ENCODE measurements at places on chromosomes 7 and 10.
A peak's percentile ranks its signal among the peaks of the same experiment; 100 is the strongest.

GRCh38 chr10:19819419-19820033 is 3.3 kb downstream of the PLXDC2 start:
- peak; percentile 55 for DNase-seq

DNA sequence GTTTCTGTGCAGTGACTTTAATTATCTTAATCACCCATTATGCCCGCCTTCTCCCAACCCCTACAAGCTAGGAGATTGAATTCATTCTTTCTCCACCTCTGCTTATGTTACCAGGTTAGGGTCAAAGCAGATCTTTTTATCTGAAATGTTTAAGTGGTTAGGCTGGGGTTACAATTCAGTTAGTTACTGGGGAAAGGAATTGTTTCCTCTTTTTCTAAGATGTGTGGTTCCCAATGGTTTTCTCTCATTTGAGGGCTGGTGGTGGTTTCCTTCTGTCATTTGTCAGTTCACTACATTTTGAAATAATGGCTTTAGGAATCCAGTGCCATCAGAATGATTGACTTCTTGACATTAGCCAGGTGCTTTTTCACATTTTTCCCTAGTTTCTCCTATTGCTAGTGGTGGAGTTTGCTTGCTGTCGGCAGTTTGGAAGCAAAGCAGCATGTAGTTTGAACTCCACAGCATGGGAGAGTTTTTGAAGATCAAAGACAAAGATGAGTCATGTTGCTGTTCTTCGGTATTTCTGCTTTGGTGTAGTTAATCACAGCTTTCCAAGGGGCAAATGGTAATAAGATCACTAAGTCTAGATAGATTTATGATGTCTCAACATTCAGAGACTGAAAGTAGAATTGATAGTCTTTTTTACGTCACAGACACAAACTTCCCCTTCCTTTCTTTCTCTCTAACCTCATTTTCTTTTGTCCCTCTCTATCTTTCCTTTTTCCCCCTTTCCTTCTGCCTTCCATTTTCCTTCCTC is 168.2 kb downstream of the SND1 start:
- peak; percentile 62 for DNase-seq

DNA sequence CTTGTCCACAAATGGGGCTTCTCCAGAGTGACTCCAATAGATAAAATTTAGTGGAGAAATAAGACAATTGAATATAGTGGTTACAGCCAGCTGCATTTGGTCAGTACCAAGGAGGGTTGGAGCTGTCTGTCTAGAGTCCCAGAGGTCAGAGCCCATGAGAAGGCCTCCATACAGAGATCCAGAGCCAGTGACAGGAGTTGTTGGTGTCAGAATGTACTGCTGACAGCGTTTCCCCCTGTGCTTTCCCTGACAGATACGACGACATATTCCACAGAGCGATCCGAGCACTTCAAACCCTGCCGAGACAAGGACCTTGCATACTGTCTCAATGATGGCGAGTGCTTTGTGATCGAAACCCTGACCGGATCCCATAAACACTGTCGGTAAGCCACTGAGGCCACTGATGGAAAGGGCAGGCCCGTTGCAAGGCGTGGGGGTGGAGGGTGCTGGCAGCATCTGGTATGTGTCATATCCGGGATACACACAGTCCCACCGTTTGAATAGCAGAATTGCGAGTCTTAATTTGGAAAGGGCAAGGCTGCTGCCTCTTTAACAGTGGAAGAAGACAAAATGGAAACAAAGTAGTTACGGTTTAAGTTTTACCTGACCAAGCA is 483.6 kb downstream of the NRG3 start:
- DNase-seq = no peak

DNA sequence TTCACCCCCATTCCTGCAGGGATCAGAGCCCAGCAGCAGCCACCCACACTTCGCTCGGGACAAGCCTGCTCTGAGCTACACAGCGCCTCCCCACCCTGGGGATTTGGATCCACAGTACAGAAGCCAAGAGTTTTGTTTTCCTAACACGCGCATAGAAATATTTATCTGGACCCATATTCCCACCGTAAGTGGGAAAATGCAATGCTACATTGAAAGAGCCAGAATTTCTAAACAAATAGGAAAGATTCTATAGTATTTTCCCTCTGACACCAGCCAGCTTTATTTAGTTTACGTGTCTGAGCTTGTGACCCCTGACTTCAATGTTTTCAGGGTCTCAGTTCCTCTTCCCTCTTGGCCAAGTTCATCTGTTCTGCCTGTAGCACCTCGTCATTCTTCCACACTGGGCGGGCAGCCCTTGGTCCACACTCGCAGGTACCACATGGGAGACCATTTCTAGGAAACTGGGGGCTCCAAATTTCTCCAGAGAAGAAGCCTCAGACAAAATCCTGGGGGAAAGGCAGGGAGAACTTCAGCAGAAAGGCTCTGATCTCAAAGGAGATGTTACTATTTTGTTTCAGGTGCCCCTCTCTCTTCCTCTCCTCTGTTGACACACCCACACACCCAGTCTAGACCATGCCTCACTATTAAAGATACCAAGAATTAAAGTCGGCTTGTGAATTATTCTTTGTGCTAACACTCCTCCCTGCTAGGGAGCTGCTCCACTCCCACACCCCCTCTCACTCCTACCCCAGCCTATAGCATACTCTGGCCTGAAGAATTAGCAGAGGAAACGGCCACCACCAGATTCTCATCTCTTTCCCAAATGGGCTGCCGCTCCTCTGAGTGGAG is 116.0 kb upstream of the PCGF5 start:
- no peak for DNase-seq

DNA sequence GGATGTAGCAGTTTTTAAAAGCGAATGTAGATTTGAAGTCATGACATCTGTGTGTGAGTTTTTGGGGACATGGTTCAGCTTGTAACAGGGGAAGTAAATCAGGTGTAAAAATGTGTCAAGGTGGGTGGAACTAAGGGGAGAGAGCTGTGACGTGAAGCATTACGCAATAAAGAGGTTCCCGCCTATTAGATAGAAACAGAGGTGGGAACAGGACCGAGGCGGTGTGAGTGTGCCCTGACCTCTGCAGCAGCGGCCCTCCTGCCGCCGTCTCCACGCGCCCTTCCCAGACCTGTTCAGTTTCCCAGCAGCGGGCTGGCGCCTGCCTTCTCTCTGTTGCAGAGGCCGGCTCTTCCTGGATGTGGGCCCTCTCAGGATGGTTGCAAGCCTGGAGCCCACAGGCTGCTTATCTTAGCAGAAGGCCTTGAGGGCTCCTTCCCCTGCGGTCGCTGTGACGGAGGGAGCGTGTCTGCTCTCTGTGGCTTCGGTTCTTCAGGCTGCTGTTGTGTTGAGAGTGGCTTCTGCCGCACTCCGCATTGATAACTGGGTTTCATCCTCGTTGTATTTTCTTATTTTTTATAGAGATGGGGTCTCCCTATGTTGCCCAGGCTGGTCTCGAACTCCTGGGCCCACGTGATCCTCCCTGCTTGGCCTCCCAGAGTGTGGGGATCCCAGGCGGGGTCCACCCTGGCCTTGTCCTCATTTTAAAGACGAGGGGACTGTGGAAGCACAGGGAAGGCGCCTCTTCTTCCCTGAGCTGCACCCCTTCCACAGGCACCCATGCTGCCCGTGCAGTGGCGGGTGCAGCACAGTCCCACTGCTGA is 65.0 kb downstream of the DNAJB6 start:
- DNase-seq = no peak

DNA sequence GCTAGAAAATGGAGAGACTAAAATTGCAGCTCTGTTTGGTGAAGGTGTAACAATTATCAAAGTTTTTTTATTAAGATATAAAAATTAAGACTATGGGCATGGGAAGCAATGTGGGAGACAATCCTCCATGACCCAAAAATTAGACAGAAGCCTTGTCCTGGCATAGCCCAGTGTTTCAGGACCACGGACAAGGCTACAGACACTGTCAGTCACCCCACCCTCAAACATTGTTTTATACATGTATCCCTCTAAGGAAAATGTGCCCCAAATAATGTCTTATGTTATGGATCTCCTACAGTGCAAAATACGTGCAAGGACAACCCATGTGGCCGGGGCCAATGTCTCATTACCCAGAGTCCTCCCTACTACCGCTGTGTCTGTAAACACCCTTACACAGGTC is 24.0 kb downstream of the HABP2 start:
- peak; percentile 8 for DNase-seq

GRCh38 chr7:80412842-80413241 is 99.0 kb downstream of the GNAT3 start:
- no peak for DNase-seq

DNA sequence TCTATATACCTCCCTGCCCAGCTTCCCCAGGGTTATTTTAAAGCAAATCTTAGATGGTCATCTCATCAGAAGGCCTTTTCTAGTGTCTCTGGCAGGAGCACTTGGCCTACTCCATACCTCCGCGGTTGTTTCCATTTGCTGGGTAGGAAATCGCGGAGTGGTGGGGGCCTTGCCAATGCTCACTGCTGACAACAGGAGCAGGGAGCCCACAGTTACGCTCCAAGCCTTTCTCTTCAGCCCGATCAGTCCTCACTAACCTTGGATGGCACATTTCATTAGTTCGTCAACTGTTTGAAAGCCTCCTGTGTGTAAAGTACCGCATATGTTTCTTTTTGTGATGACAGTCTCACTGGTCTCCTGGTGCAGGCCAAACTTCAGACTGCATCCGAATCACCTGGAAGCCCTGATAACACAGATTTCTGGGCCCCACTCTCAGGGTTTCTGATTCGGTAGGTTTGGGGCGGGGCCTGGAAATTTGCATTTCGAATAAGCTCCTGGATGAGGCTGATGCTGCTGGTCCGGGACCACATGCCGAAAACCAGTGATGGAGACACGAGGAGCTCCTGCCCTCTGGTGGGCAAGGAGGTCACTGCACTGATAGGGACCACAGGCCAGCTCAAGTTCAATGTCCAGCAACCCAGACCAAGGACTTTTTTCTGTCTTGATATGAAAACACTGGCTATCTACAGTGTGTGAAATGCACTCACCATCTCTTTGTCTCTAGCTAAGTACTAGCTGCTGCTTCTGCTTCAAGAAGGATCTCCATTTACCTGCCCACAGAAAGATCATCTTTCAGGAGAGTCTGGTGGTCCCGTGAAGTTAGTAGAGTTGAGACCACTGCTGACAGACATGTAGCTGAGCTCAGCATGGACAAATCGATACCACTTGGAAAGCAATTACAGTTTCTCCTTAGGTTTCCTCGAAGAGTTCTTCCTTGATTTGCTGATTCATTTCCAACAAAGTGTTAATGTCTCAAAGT is 14.0 kb downstream of the LRGUK start:
- peak; percentile 67 for DNase-seq

DNA sequence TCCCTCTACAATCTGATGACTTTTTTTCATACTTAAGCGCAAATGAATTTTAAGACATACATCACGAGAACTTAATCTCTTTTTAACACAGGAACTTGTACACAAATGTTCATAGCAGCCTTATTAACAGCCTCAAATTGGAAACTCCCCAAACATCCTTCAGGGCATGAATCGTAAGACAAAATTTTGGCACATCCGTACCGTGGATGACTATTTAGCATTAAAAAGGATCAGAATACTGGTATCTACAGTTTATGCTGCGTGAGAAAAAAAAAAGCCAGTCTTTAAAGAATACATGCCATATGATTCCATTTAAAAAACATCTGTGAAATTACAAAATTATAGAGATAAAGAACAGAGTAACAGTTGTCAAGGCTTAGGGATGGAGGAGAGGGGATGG is 46.8 kb downstream of the PDE1C start:
- no peak for DNase-seq

- no peak for DNase-seq
Measured at GRCh38 chr10:128008521-128009250, 101.8 kb downstream of the PTPRE start.

GRCh38 chr7:99679400-99680191 is at the start of gene CYP3A5:
Gene CYP3A5, minus strand, starts transcription at chr7:99679996. Its CDS starts 100 bp downstream, at chr7:99679896.
- DNase-seq = peak; percentile 70

GRCh38 chr7:142438923-142439515 is 181.2 kb upstream of the PRSS58 start:
- DNase-seq = no peak

Measured in kidney tubule cell (primary cell).